Right renal pelvis (tissue), 4 donors: ENCODE measurements at places on chromosomes 3 and 15. TPM values are rescaled to one million over a fixed set of nuclear protein-coding genes. Genes with fewer than 3 reads are reported as not detected.

- no peak for DNase-seq
These were observed 96.3 kb downstream of the PLXNA1 start for GRCh38 chr3:127079211-127079610.

DNA sequence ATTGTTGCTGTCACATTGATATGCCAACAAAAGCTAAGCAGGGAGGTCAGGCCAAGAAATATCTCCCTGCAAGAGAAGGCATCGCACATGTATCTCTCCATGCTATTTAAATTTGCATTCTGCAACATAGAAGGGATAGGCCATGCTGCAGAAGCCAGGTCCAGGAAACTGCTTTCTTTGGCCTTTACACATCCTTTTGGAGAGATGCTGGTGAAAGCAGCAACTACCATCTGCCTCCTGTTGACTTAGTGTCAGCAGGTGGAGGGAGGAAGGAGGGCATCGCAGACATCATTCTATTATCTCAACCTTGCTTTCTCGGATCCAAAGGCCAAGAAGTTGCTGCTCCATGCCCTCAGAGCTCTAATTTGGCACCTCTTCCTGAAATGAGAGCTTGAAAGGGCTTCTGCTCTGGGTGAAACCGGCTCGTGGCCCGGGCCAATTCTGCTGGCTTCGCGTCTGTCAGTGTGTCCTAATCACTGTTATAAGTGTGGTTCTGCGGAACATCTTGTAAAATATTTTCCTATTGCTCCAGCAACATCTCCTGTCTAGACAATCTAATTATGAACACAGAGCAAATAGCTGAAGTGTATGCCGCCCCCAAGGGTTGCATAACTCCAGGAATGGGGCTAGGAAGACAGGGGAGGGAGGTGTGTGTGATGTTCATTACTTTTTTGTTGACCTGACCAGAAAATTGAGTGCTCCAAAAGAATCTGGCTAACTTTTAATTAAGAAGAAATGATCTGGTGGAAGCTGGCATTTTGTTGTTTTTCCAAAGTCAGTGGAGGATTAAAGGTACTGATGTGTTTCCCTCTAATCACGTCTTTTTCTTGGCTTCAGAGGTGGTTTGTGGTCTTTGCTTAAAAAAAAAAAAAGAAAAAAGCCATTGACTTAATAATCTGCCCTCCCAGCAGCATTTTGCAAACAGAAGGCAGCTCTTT lies 89.1 kb downstream of the TPRG1 start:
- DNase-seq = no peak

DNA sequence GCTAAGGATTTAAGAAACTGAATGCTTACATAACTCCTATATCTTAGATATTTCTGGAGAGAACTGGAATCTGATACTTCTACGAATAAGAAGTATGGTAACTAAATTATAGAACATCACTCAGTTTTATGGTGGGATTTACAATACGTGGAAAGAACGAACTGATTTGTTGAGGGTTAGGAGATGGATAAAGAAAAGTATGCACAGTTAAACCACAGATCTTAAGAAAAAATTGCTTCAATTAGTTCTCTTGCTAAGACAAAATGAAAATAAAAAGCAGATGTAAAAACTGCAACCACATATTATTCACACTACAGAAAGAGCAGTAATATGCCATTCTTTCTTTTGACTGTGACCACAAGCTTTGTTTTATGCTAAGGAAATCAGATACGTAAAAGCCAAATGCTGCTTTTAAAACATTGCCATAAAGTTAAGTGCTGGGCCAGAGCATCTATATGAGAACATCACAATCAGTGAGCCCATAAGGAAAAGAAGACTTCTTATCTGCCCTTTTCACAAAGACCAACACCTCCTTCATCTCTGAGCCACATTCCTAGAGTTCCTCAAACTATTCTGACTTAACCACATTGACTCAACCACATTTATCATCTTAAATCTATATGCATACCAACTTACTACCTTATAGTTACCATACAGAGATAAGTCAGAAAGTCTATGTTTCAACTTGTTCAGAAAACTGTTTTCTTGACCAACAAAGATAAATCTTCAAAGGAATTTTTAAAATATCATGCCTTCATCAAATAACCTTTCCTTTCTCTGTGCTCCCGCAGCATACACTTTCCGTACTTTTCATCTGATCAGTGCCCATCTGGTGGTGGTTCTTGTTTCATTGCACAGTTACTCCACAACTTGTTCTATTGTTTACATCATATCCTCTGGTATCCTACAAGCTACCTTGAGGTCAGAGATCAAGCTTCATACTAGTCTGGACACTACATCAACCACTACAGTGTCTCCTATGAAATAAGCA lies 61.7 kb downstream of the FSIP1 start:
- DNase-seq = no peak

GRCh38 chr15:43434446-43434845 lies 58.5 kb downstream of the TP53BP1 start:
- no peak for DNase-seq

GUCA1C gene
- 0.26 TPM for polyA plus RNA-seq

BDH1 gene
- polyA plus RNA-seq = 42.8 TPM
